Hippocampal formation (tissue), 2 donors: ENCODE measurements at places on chromosomes 4 and X.

DNA sequence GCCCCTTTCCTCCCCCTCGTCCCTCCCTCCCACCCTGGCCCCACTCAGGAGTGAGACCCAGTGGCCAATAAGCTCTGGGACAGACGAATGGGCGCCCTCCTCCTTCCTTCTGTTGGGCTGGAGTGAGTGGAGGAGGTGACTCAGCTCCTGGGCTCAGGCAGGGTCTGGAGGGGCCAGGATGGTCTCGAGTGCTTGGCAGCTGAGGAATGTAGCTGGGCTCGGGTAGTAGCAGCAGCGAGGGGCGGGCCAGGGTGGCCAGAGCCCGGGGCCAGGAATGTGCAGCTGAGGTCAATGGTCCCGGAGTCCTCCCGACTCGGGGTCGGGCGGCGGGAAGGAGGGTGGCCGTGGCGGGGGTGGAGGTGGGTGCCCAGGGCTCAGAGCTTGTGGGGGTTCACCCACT is 15.0 kb downstream of the G6PD start:
- DNase-seq, result no peak

DNA sequence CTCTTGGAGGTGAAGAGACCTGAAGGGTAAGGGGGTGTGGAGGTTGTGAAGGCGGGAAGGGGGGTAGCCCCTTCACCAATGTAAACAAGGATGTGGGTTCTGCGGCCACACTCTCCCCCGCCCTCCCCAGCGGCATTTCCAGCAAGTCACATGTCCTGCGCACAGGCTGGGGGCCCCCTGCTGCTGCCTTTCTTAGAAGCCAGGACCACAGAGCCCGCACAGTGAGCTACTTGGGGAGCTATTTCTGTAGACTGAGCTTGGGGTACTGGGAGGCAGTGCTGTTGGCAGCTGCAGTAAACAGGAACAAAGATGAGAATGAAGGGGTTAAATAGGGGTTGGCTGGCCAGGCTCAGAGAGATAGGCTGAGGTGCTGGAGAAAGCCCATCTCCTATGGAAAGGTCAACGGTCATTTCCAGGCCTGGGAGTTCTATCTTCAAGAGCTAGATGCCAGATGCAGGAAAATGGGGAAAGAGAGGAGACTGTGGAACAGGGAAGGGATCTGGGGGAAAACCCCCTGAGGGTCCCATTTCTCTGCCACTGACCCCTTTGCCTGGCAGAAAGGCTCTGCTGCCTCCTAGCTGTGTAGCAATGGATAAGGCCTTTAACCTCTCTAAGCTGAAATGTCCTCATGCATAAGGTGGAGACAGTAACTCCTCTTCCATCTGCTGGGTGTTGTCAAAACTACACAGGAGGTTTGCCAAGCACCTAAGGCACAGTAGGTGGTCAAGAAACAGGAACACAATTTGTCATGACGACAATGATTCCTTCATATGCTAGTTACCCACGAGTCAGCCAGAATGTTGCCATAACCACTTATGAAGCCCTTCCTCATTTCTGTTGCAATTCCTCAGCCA is 18.5 kb upstream of the PIM2 start:
- no peak for DNase-seq

GRCh38 chrX:138986866-138987265 is 275.3 kb upstream of the FGF13 start:
- no peak for DNase-seq

GRCh38 chrX:68686097-68686977 is 38.9 kb downstream of the STARD8 start:
- no peak for DNase-seq

DNA sequence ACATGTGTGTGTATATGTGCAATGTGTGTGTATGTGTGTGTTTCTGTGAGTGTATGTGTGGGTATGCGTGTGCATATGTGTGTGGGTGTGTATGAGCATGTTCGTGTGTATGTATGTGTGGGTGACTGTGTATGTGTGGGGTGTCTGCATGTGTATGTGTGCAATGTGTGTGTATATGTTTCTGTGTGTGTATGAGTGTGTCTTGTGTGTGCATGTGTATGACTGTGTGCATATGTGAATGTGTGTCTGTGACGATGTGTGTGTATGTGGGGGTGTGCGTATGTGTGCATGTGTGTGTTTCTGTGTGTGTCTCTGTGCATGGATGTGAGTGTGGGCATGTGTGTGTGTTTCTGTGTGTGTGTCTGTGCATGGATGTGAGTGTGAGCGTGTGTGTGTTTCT is 4.2 kb upstream of the ATP2B3 start:
- DNase-seq, result no peak

DNA sequence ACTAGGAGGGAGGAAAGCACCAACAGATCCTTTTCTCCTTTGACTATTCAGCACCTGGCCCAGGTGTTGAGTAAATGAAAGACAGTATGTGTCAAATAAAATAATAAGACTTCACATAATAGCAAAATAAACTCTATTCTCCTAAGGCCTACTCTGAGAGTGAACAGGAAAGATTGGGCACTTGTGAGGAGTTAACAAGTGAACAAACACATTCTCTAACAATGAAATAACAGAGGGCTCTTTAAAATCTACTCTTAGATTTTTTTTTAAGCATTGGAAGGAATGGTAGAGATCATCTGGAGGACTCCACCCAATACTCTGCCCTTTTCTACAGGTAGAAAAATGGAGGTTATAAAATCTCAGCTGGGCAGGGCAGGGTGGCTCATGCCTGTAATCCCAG is 39.1 kb upstream of the NOCT start:
- DNase-seq, result no peak

- no peak for DNase-seq
These were observed 165.2 kb downstream of the SLC39A8 start for GRCh38 chr4:102180046-102180445.

DNA sequence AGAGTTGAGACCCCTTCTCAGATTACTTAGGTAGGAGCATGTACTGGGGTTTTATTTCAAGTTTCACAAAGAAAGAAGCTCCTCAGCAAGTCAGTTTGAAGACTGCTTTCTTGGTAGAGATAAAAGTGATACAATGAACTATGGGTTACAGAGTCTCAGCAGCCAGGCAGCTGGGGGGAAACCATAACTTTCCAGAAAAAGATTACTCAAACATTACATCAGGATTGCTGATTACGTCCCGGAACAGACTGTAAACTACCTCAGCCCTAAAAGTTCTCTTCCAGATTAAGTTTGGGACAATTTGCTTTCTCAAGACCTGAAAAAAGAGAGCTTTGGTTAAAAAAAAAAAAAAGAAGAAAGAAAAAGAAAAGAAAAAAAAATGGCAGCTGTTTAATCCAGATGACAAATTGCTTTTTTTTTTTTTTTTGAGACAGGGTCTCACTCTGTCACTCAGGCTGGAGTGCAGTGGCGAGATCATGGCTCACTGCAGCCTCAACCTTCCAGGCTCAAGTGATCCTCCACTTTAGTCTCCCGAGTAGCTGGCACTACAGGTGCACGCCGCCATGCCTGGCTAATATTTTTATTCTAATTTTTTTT is 16.6 kb downstream of the SAT1 start:
- DNase-seq, result no peak

- no peak for DNase-seq
These were observed 302.6 kb downstream of the PPP3CA start for GRCh38 chr4:101044766-101045165.

DNA sequence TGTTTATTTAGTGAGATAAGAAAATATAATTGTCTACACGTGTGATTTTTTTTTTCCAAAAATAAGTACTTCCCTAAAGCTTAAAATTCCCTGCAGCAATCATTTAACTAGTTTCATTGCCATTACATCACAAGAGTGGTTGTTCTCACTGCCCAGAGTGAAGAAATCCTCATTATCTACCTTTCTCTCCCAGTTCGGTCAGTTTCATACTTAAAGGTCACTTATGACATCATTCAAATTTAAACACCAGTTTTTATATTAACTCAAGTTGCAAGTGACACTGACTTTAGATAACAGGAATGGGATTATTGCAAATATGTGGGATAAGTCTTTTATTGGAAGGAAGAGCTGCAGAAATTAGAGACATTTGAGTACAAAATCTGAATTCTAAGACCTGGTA is 1699.8 kb upstream of the IGFBP7 start:
- DNase-seq, result no peak

DNA sequence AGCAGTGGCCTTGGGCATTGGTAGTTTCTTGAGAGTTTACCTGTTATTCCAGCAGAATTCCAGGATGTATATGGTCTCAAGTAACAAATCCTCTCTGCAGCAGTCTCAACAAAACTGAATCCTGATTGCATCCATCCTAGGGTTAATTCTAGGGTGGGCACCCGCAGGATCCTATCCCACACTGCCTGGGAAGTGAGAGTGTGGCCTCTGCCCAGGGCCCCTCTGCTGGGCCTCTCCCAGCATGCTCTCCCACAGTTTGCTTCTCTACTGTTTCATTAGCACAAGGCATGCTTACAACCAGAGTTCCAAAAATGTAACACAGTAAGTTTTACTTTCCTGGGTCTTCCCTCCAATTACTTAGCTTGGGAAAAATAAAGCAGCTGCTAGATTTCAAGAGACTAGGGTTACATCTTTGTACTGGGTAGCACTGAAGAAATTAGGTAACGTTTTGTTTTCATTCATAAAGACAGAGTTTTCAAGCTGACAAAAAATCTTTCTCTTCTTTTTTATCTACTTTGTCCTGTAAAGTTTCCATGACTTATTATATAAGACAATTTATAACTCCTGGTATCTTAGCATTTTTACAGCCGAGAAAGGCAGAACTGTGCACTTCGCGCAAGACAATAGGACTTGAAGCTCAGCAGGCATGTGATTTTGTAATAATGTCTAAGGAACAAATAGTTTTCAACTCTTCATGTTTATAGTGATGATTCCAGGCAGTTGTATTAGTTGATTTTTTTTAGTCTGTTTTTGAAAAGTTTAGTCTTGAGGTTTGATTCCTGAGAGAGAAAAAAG is 131.2 kb upstream of the PCDH18 start:
- DNase-seq, result no peak

DNA sequence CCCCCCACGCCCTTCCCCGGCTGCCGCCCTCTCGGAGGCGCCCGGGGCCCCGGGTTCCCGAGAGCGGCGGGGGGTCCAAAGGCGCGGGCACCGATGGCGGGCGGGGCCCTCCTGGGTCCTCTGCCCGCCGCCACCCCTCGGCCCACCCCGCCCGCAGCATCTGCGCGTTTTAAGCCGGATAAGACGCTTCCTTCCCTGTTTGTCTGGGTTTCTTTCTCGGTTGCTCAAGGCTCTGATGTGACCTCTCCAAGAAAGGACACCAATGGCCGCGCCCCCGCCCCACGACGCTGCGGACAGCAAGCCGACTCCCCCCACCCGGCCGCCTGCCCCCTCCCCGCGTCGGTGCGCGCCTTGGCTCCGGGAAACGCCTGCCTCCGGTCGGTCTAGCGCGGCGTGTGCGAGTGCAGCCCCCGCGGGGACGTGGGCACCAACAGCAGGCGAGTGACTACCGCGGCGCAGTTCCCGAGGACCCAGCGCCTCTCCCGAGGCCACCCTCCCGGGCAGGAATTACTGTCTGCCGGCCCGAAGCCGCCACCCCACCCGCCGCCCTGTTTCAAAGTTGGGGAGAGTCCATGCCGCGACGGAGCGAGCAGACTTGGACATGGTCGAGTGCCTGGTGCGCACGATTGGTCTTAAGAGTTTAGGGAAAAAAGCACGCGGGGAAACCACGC is 21.1 kb upstream of the HMX1 start:
- DNase-seq, result no peak

DNA sequence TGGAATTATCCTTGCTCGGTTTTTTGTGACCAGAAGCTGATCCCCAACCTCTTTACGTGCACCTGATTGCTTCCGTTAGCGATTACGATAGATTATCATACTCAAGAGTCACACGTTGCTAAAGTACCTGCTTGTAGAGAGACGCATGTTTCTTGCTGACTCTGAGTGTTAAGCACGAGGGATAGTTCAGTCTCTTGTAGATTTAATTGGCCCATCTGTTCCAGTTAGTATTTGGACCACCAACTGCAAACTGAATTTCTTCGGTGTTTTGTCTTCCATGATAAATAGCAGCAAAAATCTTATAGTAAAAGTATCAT is 516 bp upstream of the COX18 start:
- no peak for DNase-seq

DNA sequence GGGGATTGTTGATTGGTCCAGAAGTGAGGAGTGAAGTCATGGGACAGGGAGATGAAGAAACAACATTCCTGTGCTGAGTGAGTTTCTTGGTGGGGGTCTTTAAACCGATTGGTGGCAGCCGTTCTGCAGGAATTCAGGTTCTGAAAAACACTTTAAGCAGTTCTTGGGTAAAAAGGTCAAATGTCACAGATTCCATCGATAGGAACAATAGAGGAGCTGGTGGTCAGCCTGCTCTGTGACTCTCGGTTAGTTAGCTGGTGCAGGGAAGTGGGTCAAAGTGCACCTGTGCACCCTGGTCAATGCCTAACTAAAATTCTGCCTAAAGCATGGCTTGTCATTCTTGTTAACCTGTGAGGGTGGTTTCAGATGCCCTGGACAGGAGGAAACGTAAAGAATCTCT is 34.6 kb upstream of the MGST2 start:
- DNase-seq, result no peak

- DNase-seq, result no peak
These were observed 551 bp upstream of the ARX start for GRCh38 chrX:25016361-25016671.

GRCh38 chr4:7694324-7694723 is 245.3 kb downstream of the AFAP1 start:
- no peak for DNase-seq

GRCh38 chr4:2695346-2696060 is 60.6 kb downstream of the TNIP2 start:
- no peak for DNase-seq

DNA sequence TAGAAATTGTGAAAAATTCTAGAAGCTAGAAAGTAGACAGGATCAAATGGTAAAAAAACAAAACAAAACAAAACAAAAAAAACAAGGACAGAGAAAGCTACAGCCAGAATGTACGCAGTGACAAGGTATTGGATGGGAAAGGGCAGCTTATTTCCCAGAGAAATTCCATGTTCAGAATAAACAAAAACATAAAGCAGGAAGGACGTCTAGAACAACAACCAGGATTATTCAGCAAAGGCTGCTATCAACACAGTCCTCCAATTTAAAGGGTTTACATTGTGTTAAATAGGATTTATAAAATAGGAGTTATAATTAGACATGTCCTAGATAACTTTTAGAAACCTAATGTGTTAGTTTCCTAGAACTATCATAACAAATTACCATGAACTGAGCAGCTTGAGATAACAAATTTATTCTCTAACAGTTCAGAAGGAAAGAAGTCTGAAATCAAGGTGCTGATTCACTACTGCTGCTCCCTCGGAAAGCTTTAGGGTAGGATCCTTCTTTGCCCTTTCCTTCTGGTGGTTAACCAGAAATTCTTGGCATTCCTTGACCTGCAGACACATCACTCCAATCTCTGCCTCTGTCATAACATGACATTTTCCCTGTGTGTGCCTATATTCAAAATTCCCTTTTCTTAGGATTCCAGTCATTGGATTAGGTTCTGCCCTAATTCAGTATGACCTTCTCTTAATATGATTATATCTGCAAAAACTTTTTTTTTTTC is 175.6 kb downstream of the SNCA start:
- DNase-seq, result no peak

- DNase-seq, result no peak
These were observed 24.6 kb downstream of the TRO start for GRCh38 chrX:54945224-54945623.

DNA sequence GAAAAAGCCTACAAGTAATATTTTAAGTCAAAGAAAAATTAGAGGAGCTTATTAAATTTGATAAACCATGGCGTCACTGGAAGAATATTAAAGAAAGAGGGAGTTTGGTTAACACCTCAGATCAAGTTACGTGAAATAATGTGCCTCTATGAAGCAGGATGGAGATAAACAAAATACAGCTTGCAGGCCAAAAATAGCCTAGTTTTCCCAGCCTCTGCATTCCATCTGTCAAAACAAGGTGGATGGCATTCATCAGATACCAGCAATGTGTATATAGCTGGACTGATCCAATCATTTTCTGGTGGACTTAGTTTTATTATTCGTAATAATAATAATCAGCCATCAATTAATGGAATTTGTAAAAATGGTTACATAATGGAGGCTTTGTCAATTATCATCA is 230.7 kb downstream of the NR3C2 start:
- DNase-seq, result no peak
